ENCODE measurements at places on chromosomes 11 and 22.

GRCh38 chr11:2180789-2181370 is 9.3 kb upstream of the TH start:
- DNase-seq = no peak

GRCh38 chr11:114000526-114000925 is 25.6 kb downstream of the HTR3A start:
- DNase-seq = no peak

GRCh38 chr11:65223011-65223410 is 38.8 kb upstream of the POLA2 start:
- DNase-seq = no peak

DNA sequence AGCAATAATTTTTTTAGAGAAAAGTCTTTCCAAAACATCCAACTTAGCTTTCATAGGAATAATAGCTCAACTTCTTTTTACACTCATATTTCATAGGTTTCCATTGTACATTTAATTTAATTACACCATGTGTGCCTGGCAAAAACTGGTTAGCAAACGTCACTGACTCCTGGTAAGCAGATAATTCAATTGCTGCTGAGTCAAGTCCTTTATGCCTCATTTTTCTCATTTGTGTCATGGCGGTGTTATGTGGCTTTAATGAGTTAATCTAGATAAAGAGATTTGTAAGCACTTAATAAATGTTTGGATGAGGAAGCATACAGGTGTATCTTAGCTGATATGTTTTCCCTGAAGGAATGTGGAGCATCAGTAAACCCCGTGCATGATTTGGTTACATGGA is 41.2 kb upstream of the PAK1 start:
- DNase-seq = no peak

DNA sequence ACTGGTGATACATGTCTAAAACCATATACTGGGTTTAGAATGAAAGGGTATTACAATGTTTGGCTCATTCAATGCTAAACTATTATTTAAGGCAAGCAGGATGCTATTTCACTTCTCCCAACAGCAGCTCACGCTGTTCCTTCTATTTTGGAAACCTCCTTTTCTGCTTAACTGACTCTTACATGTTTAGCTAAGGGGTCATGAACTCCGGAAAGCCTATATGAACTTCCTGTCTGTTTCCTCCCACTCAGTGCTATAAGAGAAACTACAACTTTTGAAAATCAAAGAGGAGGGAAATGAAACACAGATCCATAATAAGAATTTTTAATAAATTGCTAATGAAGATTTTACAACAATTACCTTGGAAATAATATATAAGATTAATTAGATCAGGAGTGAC is 30.9 kb downstream of the SLC36A4 start:
- DNase-seq = no peak

GRCh38 chr11:125429174-125429707 is 66.8 kb downstream of the FEZ1 start:
- peak; percentile 49 for DNase-seq

DNA sequence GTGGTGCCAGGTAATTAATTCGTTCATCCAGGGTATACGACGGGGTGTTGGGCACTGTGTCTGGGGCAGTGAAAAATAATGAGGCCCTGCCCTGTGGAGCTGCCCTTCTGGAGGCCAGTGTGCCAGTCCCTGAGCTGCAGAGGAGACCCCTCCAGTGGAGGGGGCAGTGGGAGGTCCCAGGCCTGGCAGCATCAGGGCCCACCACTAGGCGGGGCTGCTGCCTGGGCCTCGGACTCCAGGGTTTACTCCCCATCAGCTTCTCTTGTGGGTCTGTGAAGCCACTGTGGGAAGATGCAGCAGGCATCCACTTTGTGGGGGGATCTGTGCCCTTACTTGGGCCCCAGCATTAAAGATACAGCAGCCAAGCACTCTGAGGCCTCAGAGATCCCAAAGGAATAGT is 17.4 kb upstream of the TMPRSS6 start:
- no peak for DNase-seq

GRCh38 chr22:27613099-27614005 is 188.2 kb downstream of the MN1 start:
- no peak for DNase-seq

DNA sequence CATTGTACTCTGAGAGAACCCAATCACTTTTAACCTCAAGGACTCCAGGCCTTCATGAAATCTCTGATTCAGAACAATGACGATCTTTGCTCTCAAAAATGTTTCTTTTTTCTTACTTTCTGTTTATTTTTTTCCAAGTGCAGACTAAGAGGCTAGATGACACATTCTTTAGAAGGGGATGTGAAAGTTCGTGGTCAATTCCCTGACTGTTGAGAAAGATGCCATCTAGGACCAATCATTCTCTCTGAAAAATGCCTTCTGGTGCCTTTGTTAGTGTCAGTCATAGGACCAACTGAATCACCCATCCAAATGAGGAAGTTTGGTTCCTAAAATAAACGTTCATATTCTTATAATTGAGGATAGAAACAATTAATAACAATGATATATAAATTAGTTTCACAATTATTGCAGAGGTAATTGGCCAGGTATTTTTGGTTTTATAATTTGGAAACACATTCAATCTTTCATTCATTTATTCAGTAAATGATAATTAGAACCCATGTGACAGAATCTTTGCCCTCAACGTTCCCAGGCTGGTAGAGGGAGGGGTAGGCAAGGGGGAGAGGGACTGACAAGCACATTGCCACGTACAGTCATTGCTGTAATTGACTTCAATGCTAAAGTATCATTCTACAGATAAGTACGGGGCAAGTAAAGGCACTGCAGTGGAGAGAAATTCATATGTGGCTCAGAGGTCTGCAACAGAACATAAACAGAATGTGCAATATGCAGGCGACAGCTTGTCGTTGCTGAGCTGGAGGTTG is 333.4 kb upstream of the MPPED2 start:
- no peak for DNase-seq

- no peak for DNase-seq
These were observed 394.5 kb upstream of the KIRREL3 start for GRCh38 chr11:127395034-127395433.

- DNase-seq = no peak
These were observed 239.1 kb upstream of the NCAM1 start for GRCh38 chr11:112722148-112722547.

GRCh38 chr22:28025866-28026575 is 107.0 kb upstream of the PITPNB start:
- DNase-seq = no peak
